ENCODE measurements at places on chromosomes 4 and X.

GRCh38 chr4:153453402-153453801 is 12.8 kb upstream of the TMEM131L start:
- DNase-seq = no peak

GRCh38 chr4:111198446-111198845 is 575.6 kb upstream of the PITX2 start:
- DNase-seq = no peak

DNA sequence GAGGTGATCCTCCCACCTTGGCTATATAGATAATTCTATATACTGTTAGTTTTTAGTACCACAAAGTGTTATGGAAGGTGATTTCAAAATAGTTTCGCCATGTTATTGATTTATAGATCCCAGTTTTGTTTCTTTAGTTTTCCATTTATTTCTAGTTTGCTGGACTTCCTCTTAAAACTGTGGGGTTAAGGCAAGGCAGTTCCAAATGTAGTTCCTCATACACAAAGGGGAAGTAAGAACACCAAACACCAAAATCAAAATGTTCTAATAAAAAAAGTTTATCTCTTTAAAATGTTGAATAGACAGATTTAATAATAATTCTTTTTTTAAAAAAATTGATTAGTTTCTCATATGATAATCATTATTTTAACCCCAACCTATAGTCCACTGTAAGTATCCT is 6.8 kb upstream of the CISD2 start:
- no peak for DNase-seq

- no peak for DNase-seq
Measured at GRCh38 chr4:185799442-185799841, 12.6 kb downstream of the SORBS2 start.

DNA sequence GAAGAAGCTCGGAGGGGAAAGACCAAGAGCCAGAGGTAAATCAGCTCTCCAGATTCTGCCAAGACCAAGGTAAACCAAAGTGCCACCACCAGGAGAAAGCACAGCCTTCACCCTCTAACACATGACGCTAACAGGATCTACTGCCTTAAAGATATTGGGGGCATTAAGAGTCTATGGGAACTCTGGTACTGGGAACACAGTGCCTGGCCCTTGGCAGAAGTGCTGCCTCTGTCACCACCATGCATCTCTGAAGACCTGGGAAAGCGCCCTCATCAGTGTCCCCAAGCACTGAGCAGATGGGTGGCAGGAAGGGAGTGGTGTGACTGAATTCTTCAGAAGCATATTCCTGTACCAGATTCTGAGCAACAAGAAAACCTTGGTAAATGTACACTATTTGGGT is 1.3 kb downstream of the QDPR start:
- DNase-seq = no peak

GRCh38 chr4:174522183-174523024 is at the start of gene HPGD:
TSS of gene HPGD (minus strand) at chr4:174522488. CDS start at chr4:174522451, 37 bp downstream.
- DNase-seq = peak; percentile 59

DNA sequence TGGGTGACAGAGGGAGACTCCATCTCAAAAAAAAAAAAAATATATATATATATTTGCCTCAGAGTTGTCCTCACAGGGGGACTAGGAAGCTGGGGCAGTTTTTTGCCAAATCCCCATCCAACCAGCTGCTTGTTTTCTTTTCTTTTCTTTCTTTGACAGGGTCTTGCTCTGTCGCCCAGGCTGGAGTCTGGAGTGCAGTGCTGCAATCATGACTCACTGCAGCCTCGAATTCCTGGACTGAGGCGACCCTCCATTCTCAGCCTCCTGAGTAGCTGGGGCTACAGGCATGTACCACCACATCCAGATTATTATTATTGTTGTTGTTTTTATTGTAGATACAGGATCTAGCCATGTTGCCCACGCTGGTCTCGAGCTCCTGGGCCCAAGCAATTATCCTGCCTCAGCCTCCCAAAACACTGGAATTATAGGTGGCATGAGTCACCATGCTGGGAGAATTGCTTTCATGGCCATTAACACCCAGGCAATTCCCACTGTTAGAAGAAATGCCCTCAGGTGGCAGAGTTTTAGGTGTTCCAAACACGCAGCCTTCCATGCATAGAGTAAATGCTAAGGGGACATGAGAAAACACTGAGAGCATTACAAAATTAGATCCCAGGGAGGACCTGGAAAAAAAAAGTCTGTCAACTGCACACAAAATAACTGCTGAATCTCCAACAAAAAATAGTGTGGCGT is 98.0 kb downstream of the ARHGAP6 start:
- no peak for DNase-seq

GRCh38 chr4:16001484-16001858 is 38.5 kb upstream of the FGFBP2 start:
- peak; percentile 77 for DNase-seq

DNA sequence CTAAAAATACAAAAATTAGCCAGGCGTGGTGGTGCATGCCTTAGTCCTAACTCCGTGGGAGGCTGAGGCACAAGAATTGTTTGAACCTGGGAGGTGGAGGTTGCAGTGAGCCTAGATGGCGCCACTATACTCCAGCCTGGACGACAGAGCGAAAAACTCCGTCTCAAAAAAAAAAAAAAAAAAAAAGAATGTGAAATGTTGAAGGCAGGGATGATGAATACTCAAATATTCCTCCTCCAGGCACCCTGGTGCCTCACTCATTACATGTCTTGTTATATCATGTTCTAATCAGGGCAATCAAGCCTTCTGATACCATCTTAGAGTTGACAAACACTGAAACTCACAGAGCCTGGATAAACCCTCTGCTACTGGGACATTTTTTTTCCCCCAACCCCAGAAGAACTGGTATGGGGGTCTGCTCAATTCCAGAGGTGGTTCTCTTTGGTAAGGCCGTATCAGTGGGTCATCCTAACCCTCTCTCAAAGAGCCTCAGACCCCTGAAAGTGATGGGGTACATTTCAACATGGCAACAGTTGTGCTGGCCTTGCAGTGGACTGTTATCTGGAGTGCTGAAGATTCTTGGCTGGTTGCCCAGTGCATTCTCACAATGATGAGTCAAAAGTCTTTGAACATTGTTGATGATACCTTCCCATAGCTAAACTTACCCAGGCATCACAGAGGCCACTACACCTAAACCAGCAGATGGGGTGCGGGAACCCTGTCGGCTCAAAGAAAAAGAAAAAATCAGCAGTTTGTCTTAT is 2.4 kb upstream of the SH3KBP1 start:
- DNase-seq = peak; percentile 69

- peak; percentile 75 for DNase-seq
Measured at GRCh38 chr4:2803624-2804448, 11.0 kb downstream of the SH3BP2 start.

- no peak for DNase-seq
Measured at GRCh38 chr4:108036213-108036612, 46.5 kb downstream of the HADH start.
